Fibroblast of skin of back (primary cell): ENCODE measurements at places on chromosomes 12 and 14.

DNA sequence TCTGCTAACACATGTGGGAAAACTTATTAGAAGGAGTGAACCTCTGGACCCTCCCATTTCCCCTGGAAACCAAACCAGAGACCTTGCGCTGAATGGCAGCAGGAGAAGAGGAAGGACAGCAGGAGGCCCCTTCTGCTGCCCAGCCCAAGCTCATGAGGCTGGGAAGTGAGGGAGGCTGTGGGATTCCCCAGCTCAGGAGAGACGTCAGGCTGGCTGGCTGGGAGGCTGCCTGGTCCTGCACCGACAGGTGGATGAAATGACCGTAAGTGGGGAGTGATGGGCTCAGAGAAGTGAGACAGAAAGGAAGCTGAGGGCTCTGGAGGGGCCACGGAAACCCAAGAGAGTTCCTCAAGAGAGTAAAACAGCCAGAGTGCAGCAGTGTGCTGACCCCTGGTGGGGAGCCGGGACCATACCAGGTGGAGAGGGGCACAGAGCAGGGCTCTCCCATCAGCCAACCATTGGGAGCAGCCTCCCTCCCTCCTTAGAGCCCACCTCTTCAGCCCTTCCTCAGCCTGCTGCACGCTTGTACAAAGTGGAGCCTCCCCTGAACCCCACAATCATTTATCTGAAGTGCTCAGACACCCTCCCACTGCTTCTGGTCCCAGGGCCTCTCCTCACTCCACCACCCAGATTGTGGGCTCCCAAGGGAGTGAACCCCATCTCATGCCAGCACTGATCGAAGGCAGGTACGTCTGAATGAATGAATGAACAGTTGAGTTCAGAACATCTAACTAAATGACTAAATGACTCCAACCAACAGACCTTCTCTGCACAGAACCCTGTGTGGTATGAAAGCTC, 14.0 kb downstream of the TAMALIN start:
- DNase-seq: peak; percentile 55

- no peak for DNase-seq
These were observed 4.5 kb upstream of the NYNRIN start for GRCh38 chr14:24394275-24394674.

DNA sequence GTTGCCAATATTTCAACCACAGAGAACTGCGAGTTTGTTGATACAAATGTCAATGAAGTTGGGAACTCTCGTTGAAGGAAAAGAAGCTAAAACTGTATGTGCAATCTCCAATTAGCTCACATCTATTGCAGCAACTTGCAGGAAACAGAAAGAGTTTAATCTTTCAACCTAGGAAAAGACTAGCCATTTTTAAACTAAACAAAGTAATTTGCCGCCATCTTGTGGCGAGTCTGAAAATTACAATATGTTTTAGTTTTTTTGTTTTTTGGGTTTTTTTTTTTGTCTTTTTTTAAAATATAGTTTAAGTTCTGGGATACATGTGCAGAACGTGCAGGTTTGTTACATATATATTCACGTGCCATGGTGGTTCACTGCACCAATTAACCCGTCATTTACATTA, 131.2 kb upstream of the FOXG1 start:
- DNase-seq: peak; percentile 40

DNA sequence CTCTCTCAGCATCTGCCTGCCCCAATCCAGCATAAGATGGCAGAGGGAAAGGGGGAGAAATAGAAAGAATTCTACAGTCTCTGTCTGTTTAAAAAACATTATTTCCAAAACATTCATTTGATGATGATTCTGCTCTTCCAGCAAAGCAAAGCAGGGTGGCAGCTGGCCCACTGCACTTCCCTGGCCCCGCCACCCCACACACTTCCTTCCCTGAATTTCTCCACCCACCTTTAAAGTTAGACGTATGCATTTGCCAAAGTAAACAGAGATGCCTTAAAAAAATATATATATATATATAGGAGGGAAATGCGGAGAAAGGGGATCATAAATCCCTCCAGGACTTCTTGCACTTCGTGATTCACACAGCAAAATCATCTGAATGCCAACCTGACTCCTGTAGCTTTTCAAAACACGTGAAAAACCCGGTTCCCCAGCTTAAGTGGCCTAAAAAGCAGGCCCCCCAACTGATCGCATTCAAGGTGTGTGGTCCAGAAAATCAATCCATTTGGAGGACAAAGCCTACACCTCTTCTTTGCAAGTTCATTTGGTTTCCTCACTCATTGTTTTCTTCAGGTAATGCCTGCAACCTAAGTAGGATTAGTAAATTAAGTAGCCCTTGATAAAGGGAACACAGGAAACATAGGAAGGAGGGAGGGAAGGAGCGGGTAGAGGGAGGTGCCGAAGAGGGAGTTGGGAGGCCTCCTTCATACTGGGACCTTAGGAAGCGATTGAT, 68.8 kb downstream of the LLPH start:
- peak; percentile 21 for DNase-seq

DNA sequence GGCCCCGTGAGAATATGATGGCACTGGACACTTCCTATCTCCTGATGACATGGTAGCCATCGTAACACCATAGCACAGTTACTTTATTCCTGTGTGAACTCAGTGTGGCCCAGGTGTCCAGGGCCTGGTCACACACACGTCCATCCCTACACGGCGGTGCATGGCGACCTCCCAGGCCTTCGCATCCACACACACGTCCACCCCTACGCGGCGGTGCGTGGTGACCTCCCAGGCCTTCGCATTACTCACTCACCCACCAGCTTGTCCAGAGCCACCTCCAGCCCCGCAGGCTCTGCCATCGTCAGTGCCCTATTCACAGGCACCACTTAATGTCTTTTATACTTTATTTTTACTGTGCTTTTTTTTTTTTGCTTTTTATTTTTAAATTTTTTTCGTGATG, 39.4 kb upstream of the TEX22 start:
- no peak for DNase-seq
